ENCODE measurements at places on chromosomes 7 and 10.

GRCh38 chr7:36148422-36149065 lies 4.5 kb upstream of the EEPD1 start:
- DNase-seq: no peak

- no peak for DNase-seq
Measured at GRCh38 chr7:11612737-11613136, 219.3 kb downstream of the THSD7A start.

GRCh38 chr7:36613031-36613614 lies 111.2 kb downstream of the AOAH start:
- DNase-seq: no peak

DNA sequence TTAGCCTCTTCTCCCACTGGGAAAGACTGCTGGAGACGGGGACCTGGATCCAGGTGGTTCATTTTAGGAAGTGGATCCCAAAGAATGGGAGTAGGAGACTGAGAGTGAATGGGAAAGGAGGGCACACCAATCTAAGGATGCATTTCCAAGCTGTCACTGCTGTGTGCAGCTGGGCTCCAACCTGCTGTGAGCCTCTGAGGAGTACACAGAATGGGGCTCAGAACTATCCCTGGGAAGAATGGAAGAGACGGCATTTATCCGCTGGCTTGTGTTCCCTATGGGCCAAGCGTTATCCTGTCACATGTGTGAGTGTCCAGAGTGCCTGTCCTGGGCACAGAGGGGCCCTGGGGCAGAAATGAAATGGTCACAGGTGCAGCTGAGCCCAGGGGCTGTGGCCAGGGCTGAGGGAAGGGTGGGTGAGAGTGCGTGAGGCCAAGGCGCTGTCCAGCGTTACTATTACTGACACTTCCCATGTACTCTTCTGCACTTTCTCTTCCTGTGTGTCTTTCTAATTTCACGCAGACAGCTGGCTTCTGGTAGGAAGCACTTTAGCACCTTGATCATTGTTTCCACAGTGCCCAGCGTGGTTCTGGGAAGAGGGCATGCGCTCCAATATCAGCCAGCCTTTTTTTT lies 35.4 kb upstream of the PODXL start:
- no peak for DNase-seq

GRCh38 chr10:16231176-16231575 lies 205.6 kb upstream of the PTER start:
- DNase-seq: no peak

- DNase-seq: no peak
Measured at GRCh38 chr10:95425592-95426465, 135.0 kb upstream of the PDLIM1 start.

- DNase-seq: no peak
Measured at GRCh38 chr10:12351447-12351846, 2.1 kb downstream of the CAMK1D start.

DNA sequence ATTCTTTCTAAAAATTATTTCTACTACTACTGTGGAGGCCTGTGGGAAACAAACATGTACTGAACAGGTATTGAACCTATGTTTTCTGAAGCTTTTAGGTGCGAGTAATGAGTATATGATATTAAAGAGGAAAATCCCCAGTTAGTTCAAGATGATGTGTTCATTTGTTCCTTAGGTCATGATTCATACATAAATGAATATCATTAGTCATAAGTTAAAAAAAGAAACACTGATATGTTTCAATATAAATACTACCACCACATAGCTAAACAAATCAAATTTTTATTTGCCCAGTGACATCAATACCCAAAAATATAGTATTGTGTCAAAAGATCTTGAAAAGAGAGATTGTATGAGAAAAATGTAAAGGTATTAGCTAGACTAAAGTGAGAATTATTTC lies 210.7 kb upstream of the GNAI1 start:
- no peak for DNase-seq

DNA sequence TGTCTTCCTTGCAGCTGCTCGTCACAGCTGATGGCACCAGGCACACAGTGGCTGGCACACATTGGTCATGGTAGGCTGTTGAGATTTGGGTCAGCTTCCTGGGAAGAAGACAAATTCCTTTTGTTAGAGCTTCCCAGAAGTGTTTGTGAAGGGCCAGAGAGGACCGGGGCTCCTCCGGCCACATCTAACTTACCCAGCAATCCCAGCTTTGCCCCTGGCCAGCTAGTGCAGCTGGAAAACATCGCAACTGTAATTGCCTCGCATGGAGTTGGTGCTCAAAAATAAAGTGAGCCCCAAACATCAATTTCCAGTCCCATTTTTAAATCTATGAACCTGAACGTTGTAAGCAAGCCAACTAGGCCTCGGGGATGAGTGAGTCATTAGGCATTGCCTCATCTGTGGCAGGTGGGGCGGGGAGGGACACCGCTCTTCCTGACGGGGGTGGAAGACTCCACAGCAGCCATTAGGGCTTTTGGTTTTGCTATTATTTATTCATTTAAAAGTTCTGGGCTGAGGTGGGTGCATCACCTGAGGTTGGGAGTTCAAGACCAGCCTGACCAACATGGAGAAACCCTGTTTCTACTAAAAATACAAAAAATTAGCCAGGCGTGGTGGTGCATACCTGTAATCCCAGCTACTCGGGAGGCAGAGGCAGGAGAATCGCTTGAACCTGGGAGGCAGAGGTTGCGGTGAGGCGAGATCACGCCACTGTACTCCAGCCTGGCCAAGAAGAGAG lies 12.4 kb downstream of the CPA5 start:
- DNase-seq: no peak

GRCh38 chr10:48296576-48297098 lies 9.8 kb upstream of the MAPK8 start:
- DNase-seq: no peak

All from NCI-H526 (cell line).